Uterine smooth muscle cell (primary cell): ENCODE measurements at places on chromosomes 7 and 10. TPM values are rescaled to one million over a fixed set of nuclear protein-coding genes. Genes with fewer than 3 reads are reported as not detected.

The DKK1 gene
- total RNA-seq, result 292 and 421 TPM in 2 replicates

The RADIL gene
- total RNA-seq, result 0.50 and 1.1 TPM in 2 replicates

The PITX3 gene
- total RNA-seq, result not detected in 2 replicates

The TRIL gene
- 0.25 and 0.33 TPM in 2 replicates for total RNA-seq

The RAPGEF5 gene
- total RNA-seq, result 0.75 and 1.1 TPM in 2 replicates

The ADIRF gene
- 36.3 and 73.0 TPM in 2 replicates for total RNA-seq

The ASIC3 gene
- total RNA-seq, result under 0.01 and 0.75 TPM in 2 replicates

The FEZF1 gene
- not detected in 2 replicates for total RNA-seq

The NPY4R gene
- 0.50 TPM in 1 of 2 replicates, not detected in the other for total RNA-seq

The RAB11FIP2 gene
- 23.5 and 24.9 TPM in 2 replicates for total RNA-seq

The CCZ1 gene
- 54.7 and 66.5 TPM in 2 replicates for total RNA-seq

The MLXIPL gene
- total RNA-seq, result not detected in 2 replicates

The ITGA8 gene
- total RNA-seq, result 1.1 and 4.5 TPM in 2 replicates

The REPIN1 gene
- 55.6 and 67.2 TPM in 2 replicates for total RNA-seq

The PIP gene
- total RNA-seq, result not detected in 2 replicates

The PNLIPRP3 gene
- total RNA-seq, result 0.11 and 0.12 TPM in 2 replicates

The HOXA7 gene
- 0.77 and 1.9 TPM in 2 replicates for total RNA-seq

The RGS10 gene
- total RNA-seq, result 66.5 and 67.0 TPM in 2 replicates

The PIK3CG gene
- not detected in 2 replicates for total RNA-seq

The FGFR2 gene
- total RNA-seq, result 0.44 and 1.7 TPM in 2 replicates

The TRPV6 gene
- total RNA-seq, result under 0.01 TPM in 1 of 2 replicates, not detected in the other

The EPHA1 gene
- total RNA-seq, result 0.12 and 0.33 TPM in 2 replicates

The NPSR1 gene
- not detected in 2 replicates for total RNA-seq

The FKBP9 gene
- total RNA-seq, result 215 and 335 TPM in 2 replicates

The CUZD1 gene
- 0.33 and 0.50 TPM in 2 replicates for total RNA-seq

The GPER1 gene
- 3.0 and 4.5 TPM in 2 replicates for total RNA-seq

The GRID1 gene
- 0.33 and 1.9 TPM in 2 replicates for total RNA-seq

The DYDC2 gene
- total RNA-seq, result not detected in 2 replicates

The HKDC1 gene
- 1.3 and 10.6 TPM in 2 replicates for total RNA-seq

The EGR2 gene
- total RNA-seq, result 0.22 and 1.6 TPM in 2 replicates

The PDE6C gene
- total RNA-seq, result not detected in 2 replicates

The GRID2IP gene
- total RNA-seq, result not detected in 2 replicates

The CALML3 gene
- not detected in 2 replicates for total RNA-seq

The DAGLB gene
- 18.6 and 20.7 TPM in 2 replicates for total RNA-seq

The CCDC172 gene
- total RNA-seq, result not detected in 2 replicates

The ELFN1 gene
- total RNA-seq, result 0.77 and 1.2 TPM in 2 replicates

The CALML5 gene
- not detected in 2 replicates for total RNA-seq

The EBLN1 gene
- total RNA-seq, result not detected in 2 replicates

The SAP25 gene
- total RNA-seq, result not detected in 2 replicates

The CHCHD2 gene
- 535 and 580 TPM in 2 replicates for total RNA-seq

The C10orf67 gene
- 0.11 and 0.12 TPM in 2 replicates for total RNA-seq
